ENCODE measurements at places on chromosomes 12 and 14.

DNA sequence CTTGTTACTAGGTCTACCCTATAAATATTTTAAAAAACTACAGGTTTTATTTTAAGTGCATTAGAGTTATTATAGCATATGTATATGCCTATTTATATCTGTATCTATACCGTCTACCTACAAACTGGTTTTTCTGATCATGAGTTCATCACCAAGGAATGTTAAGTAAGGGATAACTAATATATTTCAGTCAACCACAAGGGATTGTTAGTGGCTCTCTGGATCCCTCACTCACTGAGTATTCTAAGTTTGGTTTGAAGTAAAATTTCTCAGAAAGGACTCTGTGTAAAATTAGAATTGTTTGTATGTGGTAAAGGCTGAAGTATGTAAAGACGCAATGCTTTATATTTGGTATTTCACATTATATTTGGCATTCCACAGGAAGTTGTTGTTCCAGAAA lies 4.8 kb downstream of the EPYC start:
- no peak for DNase-seq

DNA sequence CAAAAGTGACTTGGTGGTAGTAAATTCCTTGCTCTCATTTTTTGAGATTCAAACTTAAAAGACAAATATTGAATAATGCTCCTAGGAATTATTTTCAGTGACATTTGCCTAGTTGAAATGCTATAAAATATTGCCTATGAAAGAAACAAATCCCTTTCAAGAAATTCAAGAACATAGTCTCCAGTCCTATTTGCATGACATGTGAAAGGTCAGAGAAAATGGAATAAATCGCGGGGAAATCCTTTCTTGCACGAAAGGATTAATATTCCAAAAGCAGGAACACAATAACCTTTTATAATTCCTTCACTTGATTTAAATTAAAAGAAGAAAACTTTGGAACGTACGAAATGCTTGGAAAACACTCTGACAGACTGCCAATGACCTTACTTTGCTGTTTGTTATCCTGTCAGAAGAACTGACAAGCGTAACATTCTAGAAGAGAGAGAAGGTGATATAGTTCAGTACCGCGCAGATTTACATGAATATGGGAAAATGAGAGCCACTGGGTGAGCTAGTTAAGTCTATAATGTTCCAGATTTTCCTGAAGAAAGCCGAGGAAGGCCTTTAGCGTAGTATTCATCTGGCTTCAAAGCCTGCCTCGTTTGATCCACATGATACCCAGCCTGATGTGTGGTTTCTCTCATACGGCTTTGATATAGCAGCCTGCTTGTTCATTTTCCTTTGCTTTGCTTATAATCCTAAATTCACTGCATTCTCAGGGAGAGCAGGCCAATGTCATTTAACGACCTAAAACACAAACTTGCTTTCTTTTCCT lies 103.0 kb downstream of the PRIMA1 start:
- no peak for DNase-seq

- DNase-seq, result no peak
These were observed 308.0 kb downstream of the SLC6A15 start for GRCh38 chr12:84604551-84604950.

DNA sequence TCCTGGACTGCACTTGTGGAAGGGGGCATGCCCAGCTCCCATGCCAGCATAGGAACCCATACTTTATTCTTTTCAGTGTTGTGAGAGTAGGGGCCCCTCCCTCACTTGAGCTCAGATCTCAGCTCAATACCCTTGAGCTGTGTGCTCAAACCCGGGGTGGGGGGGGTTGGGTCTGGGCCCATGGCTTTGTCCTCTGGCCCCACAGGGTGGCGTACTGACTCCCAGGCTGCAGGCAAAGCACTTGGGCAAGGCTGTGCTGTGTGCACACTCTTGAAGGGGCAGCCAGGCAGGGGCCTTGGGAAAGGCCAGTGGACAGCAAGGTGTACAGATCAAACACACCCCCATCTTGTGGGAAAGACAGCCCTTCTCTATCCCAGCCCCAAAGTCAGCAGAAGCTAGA lies 81.8 kb downstream of the WIF1 start:
- no peak for DNase-seq

DNA sequence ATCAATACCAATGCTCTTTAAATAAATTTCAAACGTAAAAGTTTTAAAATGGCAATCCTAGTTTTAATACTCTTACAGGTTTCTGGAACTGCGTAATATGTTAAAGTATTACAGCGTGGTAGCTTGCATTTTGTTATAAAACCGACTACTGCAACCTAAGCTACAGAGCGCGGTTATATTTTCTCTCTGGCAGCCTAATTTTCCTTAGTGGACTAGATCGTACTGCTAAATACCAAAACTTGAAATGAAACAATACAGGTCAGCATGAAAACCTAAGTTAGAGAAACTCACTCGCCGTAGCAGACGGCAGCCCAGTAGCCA lies 1.2 kb downstream of the CCDC92 start:
- DNase-seq, result no peak

DNA sequence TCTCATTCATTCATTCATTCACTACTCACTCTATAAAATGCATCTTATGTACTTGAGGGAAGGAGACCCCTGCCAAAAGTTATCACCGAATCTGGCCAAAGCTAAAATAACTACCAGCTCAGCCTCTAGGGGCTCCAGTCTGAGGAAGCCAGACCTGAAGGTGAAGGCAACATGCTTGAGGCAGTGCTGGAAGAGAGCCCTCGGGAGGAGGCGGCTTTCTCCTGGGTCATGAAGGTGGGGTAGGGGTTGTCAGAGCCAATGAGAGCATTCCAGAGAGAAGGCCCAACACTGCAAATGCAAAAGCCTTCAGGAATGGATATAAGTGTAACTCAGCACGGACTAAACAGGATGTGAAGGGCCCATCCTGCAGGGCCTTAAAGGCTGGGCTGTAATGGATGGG lies 62.4 kb downstream of the GSC start:
- no peak for DNase-seq

- no peak for DNase-seq
These were observed 18.2 kb downstream of the WNT5B start for GRCh38 chr12:1647285-1647669.
